Cardiac septum (tissue), 1 donor: ENCODE measurements at places on chromosomes 11 and 22. TPM values are rescaled to one million over a fixed set of nuclear protein-coding genes. Genes with fewer than 3 reads are reported as not detected.

DNA sequence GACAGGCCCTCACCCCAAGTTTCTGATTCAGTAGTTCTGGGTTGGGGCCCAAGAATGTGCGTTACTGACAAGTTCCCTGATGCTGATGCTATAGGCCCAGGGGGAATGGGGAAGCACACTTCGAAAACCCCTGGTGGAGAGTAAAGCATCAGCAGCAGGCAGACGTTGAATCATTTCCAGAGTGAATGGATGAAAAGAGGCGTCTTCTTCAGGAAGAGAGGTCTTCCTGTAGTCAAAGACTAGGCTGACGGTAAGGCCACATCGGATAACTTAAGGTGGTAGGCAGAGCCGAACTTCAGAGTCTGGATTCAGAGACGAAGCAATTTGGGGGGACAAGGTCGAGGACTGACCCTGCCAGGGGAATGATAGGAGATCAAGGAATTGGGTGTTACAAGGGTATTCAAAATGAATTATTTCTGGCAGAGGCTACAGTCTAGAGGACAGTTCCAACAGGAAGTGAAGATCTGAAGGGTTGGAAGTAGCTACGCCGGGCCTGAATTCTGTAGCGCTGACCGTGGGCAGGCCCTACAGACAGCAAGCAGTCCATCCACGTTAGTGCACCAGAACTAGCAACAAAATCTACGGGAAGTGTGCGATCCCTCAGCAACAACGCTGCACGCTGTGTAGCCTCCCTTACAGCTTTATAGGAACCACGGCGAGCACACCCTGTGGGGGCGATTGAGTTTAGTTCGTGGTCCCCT lies 862 bp upstream of the CENATAC start:
- DNase-seq, result no peak

DNA sequence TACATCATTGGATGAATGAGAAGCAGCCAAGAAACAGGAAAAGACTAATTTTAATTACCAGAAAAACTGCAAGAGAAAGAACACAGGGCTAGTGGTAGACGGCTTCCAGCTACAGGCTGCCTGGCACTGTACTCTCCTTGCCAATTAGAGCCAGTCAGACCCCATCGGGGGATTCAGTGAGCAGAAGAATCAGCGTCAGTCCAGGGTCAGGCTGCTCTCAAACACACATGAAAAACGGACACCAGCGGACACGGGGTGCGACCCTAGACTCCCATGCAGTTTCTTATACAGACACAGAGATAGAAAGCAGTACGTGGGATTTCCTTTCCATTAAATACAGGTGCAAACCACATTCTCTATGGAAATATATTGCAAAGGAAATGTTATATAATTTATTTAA lies 1.1 kb upstream of the CNTN5 start:
- no peak for DNase-seq

DNA sequence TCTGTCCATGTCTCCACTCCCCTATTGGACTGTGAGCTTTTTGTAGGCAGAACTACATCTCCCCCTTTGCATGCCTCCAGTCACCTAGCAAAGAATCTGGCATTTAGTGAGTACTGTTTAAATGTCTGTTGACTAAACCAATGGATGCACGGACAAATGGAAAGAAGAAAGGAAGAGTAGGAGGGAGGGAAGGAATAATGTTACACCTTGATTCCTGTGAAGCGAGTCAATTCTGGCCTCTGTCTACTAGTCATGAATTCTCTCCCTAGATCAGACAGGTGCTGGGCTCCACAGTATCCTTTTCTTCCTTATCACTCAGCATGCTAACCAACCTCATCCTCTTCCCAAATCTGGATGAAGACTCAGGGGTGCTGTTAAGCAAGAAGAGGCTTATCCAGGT lies 33.6 kb downstream of the GALNT18 start:
- no peak for DNase-seq

DNA sequence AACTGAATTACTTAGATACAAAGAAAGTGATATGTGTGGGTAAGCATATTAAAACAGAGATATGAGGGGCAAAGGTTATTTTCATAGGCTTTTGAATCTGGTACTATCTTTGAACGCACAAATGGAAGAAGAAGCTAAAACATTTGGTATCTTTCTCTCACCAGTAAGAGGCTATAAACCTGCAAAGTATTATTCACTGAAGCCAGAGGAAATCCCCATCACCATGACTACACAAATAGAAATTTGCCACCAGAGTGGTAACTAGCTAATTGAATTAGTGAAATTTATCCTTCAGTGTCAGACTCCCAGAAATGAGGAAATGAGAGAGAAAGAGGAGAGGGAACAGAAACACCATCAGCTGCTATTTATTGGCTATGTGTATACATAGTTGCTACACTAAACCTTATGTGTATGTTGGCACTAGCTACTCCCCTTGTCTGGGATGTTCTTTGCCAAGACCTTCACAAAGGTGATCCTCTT lies 503.4 kb downstream of the DLG2 start:
- no peak for DNase-seq

DNA sequence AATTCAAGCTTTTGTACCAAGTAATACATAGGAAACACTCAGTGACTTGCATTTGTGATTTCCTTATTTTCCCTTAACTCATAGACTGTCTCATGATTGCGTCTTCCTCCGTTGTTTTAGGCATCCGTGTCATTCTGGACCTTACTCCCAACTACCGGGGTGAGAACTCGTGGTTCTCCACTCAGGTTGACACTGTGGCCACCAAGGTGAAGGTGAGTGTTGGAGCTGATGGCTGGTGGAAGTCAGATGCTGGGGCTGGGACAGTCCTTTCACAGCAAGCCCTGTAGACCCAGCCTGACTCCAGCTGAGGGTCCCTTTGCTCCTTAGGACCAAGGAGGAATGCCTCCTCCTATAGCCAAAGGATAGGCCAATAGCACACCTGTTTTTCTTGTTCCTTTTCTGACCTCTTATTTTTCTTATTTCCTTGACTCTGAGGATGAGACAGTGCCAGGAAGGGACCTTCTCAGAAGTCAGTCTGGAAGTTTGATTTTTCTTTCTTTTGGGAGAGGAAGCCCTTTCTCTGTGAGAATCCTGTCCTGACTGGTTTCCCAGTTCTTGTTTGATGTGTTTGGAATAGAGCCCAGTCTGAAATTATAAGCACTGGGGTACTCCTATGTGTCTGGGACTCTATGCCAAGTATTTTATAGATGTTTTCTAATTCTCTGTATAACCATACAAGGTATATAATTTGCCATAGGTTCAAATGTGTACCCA lies 2.2 kb downstream of the SLC3A2 start:
- DNase-seq, result no peak

DNA sequence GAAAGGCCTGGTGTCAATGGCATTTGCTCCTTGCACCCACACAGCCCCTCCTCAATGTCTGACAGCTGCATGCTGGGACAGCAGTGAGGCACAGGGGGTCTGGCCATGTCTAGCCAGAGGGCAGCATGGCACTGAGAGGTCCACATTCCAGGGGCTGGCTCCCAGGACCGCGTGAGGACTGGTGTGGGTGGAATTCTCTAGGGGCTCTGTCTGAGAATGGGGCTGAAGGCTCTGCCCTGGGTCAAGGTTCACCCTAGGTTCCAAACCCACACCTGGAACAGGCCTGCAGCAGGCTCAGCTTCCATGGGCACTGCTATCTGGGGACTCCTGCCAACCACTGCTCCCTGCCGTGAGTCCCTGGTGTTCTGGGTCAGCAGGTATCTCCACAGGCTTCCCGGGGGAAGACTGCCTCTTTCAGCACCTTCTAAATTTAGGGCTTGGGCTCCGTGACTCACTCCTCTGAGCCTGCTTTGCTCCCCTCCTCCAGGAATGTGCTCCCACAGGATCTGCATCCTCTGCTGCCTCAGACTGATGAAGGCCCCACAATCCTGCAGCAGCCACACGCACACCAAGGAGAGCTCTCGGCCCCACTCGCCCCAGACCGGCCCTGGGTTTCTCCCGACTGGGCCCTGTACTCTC lies 4.2 kb downstream of the STARD10 start:
- no peak for DNase-seq

The SLC29A2 gene
- 8.8 TPM for total RNA-seq

The BDNF gene
- total RNA-seq, result 8.4 TPM

The TECTA gene
- total RNA-seq, result 1.2 TPM

The DLG2 gene
- total RNA-seq, result 9.9 TPM

The APOC3 gene
- total RNA-seq, result not detected

DNA sequence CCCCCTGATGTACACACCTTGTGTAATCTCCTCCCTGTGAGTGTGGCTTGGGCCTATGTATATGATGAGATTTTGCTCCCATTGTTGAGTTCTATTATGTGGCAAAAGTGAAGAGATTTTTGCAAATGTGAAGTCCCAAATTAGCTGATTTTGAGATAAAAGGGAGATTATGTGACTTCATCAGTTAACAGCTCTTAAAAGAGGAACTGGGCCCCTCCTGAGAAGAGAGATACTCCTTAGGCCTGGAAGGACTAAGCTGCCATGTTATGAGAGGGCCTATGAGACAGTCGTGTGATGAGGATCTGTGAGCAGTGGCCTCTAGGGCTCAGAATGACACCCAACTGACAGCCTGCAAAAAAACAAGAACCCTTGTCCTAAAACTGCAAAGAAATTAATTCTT lies 93.4 kb downstream of the OR5AK2 start:
- DNase-seq, result no peak

The KCNQ1OT1 gene
- 0.57 TPM for total RNA-seq

The FKBP2 gene
- total RNA-seq, result 57.8 TPM

- peak; percentile 90 for DNase-seq
Measured at GRCh38 chr22:46007848-46008261, 30.9 kb upstream of the WNT7B start.
